Activated naive CD8-positive, alpha-beta T cell treated with anti-CD3 and anti-CD28 coated beads for 36 hours (primary cell): ENCODE measurements at places on chromosomes 3 and 15. TPM values are rescaled to one million over a fixed set of nuclear protein-coding genes. Genes with fewer than 3 reads are reported as not detected.

DNA sequence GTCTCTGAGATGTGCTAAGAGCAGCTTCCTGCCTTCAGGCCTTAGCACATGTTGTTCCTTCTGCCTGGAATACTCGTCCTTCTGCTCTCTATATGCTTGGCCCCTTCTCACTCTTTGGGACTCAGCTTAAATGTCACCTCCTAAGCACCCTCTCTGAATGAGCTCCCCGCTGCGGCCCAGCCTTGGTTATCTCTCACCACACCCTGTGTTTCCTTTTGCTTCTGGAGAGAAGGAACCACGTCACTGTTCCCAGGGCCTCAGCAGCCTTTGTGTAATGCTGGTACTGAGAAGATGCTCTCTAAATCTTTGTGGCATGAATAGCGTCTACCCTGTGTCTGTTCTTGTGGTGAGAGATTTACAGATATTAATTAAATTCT, 2.2 kb downstream of the FAH start:
- DNase-seq = no peak

DNA sequence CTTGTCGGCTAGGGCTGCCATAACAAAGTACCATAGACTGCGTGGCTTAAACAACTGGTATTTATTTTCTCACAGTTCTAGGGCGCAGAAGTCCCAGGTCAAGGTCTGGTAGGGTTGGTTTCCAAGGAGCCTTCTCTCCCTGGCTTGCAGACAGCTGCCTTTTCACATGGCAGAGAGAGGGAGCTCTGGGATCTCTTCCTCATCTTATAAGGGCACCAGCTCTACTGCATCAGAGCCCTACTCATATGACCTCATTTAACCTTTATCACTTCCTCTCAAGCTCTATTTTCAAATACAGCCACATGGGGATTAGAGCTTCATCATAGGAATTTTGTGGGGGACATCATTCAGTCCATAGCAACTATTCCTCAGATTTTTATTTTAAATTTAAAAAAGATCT, 17.6 kb upstream of the PAQR9 start:
- no peak for DNase-seq

DNA sequence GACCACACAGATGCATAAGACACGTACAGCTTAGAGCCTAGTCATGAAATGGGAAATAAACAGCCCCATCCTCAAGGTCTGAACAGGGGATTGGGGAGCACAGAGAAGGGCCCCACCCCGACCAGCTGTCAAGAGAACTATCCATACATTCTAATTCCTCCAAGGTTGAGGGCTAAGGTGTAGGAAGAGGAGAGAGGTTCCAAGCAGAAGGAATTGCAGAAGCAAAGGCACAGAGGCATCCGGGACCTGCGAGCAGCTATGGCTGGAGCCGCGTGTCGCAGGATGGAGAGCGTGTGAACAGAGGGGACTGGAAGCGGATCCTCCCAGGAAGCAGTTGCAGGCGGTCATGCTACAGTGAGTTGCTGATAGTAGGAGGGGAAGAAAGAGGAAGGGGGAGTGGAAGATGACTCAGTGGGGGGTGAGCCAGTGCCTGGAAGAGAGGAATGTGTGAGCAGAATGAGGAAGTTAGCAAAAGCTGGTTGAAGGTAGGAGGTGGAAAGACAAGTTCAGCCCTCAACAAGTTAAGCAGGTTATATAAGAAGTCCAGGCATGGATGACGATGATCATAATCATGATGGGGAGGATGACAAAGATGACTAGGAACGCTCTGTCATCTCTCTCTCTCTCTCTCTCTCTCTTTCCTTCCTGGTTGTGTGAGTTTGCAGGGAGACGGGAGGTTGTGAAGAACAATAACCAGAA, 89.7 kb downstream of the LIPC start:
- DNase-seq = no peak

DNA sequence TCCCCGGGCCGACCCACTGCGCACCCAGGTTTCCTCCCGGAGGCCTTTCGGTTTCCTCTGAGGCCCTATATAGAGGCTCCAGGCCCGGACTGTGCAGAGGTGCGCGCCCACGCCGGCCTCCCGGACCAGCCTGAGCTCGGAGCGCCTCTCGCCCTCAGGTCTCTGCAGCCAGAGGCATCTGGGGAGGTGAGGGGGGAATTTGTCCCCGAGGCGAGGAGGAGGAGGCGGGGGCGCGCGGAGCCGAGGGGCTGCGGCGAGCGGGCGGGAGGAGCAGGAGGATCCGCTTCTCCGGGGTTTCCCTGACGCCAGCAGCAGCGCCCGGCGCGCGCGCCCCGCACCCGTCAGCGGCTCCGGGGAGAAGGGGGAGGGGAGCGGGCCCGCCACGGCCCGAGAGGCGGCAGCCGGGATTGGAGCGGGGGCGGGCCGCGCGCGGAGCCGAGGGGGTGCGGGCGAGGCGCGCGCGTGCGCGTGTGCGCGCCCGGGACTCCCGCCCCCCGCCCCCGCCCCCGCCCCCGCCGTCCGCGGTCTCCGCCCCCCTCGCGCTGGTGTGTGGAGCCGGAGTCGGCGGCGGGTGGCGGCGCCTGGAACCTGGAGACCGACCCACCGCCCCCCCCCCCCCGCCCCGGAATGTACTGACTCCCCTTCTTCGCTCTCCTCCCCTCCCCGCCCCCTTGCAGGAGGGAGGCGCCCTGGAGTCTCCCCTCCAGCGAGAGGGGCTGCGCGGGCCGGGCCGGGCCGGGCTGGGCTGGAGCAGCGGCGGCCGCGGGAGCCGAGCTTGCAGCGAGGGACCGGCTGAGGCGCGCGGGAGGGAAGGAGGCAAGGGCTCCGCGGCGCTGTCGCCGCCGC, at the start of gene NEO1:
NEO1 (plus strand) TSS at position 657 of the 846 bp plus-strand sequence. CDS start 213 bp downstream, outside the sequence.
- peak; percentile 78 for DNase-seq

GRCh38 chr15:92653836-92654539, 1.6 kb downstream of the FAM174B start:
- no peak for DNase-seq

GRCh38 chr3:9468460-9468859, 71.0 kb downstream of the SETD5 start:
- DNase-seq = no peak

DNA sequence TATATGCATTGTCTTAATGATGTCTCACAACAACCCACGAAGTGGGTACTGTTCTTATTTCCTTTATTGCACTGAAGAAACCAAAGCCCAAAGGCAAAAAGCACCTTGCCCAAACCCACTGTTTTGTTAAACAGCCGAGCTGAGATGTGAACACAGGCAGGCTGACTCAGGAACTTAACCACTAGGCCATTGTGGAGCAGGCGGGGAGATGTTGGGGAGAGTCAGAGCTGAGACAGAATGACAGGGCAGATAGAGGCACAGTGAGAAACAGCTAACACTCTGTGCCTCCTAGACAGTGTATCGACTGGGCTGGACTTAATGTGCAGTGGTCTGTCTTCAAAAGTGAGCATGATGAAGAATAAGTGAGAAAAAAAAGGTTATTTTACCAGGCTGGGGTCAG, 56.5 kb downstream of the RPLP1 start:
- DNase-seq = no peak

CACNA2D2 gene
- 0.80 TPM for total RNA-seq

- no peak for DNase-seq
These were observed 239.3 kb downstream of the IL5RA start for GRCh38 chr3:2870724-2871333.

DNA sequence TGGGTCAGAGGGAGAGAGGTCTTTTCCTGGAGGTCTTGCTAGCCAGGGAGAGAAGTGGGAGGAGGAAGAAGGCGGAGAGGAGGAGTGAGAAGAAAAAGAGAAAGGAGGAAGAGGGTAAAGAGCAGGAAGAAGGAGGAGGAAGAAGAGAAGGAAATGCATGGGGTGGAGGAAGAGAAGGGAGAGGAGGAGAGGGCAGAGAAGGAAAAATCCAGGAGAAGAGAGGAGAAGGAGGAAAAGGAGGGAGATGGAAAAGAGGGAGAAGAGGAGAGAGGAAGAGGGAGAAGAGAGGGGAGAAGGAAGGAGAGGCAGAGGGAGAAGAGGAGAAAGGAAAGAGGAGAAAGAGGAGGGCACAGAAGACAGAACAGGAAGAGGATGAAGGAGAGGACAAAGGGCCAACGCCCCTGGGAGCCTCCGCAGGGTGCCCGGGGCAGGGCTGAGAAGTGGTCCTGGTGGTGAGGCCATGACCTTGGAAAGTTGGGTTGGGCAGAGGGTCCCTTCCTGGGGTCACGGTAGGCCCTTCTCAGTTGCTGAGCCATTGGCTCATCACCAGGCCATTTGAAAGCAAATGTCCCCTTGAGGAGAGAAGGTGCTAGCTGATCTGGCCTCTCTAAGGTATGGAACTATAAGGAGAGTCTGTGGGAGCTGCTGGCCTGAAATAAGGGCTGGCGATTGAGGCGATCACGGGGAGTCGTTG, 1.2 kb upstream of the SEMA3F start:
- DNase-seq = no peak

GRCh38 chr3:45987368-45988291, 8.0 kb downstream of the FYCO1 start:
- no peak for DNase-seq

- no peak for DNase-seq
These were observed 91.8 kb upstream of the KLF13 start for GRCh38 chr15:31234815-31235214.
